ENCODE measurements at places on chromosomes 6 and 20.

- DNase-seq = no peak
Observed at GRCh38 chr20:32792316-32792715, 27.4 kb upstream of the MAPRE1 start.

DNA sequence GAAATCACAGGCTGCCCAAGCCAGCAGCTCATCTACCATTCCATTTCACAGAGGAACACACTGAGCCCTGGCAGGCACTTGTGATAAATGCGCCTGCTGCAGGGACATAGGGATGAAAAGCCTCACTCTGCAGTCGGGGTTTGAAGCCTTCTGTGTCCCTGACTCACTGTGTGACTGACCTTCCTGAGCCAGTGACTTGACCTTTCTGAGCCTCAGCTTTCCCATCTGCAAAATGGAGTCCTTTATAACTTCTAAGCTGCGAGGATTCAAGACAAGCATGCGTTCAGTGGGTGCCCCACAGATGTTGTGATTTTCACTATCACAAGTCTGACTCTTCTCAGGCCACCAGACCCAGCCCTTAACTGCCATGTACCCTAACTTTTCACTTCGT, 5.5 kb downstream of the TGM2 start:
- no peak for DNase-seq

DNA sequence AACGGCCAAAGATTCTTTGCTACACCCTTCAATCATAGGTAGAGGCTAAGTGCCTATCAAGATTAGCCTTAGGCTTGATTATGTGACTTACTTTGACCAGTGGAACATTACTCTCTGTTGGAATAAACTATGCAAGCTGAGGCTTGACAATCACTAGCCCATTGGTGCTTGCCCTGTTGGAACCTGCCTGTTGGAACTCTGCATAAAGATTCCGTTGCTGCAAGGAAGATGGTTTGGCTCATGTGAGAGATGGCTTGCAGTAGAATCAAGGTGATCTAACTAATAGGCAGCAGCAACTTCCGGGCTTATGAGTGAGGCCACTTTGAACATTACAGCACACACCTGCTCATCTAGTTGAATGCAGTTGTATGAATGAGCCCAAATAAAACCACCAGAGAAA, 227.7 kb upstream of the TSHZ2 start:
- DNase-seq = no peak

- DNase-seq = no peak
Observed at GRCh38 chr6:14470671-14471070, 353.1 kb downstream of the CD83 start.

GRCh38 chr6:10429638-10430427, 15.0 kb upstream of the TFAP2A start:
- DNase-seq = no peak

- no peak for DNase-seq
Observed at GRCh38 chr6:63859528-63859927, 223.9 kb downstream of the PHF3 start.

GRCh38 chr6:24537771-24538385, 43.1 kb downstream of the ALDH5A1 start:
- DNase-seq = no peak

GRCh38 chr6:146909886-146910285, 294.3 kb upstream of the STXBP5 start:
- no peak for DNase-seq

GRCh38 chr20:35828434-35828833, 56.6 kb downstream of the PHF20 start:
- no peak for DNase-seq

- no peak for DNase-seq
Observed at GRCh38 chr20:45433316-45433715, 17.4 kb downstream of the PIGT start.

DNA sequence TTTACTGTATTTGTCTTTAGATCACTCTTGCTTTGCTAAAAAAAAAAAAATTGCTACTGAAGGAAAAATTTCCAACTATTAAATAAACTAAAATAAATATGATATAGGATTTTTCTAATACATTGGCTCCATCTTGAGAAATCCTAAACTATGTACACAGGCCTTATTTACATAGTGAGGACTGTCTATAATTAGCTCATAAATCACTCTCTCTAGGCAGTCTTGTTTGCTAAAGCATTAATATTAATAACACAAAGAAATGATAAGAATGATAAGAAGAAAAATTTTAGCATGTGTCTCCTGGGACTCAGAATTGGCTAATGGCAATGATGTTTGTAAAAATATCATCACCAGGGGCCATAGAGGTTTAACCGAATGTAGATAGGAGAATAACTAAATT, 13.3 kb upstream of the CRYBG1 start:
- DNase-seq = no peak

DNA sequence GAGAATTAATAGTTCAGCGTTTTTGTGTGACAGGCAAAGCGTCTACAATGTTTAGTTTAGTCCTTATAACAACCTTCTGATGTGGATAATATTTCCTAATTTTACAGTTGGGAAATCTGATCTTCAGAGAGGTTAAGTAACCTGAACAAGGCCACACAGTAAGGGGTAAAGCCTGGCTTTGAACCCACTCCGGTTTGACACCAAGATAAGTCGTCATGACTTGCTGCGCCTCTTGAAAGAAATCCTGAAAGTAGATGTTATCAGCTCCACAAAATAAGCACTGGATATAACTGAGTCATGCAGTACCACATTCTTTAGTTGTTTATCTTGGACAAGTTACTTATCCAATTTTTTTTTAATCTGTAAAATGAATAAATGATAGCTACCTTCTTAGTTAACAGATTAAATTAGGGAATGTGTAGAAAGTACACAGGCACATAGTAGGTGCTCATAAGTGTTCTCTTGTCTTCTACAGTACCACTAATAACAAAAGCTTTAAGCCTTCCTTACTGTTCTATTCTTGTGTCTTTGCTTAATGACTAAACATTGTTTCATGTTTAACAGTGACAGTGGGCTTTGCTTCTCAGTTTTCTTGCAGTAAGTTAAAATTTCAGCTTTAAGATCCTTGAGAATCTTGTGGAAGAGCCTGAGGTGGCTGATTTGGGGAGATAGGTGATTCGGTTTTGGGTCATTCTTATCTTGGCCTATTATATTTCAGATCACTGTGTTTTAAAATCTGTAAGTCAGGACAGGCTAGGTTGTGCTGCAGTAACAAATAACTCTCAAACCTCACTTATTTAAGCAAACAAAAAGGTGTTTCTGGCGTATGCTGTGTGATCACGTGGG, 2.1 kb downstream of the HIVEP1 start:
- DNase-seq = no peak

GRCh38 chr6:13924146-13924948, 405 bp upstream of the RNF182 start:
- no peak for DNase-seq

GRCh38 chr6:100467129-100468015, 2.7 kb upstream of the SIM1 start:
- DNase-seq = no peak

GRCh38 chr6:99282479-99283062, 66.9 kb downstream of the FAXC start:
- no peak for DNase-seq

DNA sequence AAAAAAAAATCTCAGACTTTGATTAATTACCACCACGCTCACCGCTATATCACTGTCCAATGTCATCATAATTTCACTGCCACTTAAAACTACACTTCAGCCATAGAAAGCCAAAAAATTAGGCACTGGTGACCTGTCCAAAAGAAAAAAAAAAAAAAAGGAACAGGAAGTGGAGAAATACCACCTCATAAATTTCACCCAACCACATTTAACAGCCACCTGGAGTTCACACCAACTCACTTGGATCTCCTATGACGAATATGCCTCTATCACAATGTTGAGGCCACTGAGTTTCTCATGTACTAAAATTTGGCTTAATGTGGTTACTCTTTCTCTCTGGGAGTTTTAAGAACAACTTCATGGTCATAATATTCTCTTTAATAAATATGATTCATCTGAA, 237.5 kb upstream of the RSPO3 start:
- no peak for DNase-seq

GRCh38 chr6:88708197-88708744, 255.1 kb downstream of the RNGTT start:
- no peak for DNase-seq

- DNase-seq = no peak
Observed at GRCh38 chr6:155448668-155449449, 6.8 kb downstream of the NOX3 start.

DNA sequence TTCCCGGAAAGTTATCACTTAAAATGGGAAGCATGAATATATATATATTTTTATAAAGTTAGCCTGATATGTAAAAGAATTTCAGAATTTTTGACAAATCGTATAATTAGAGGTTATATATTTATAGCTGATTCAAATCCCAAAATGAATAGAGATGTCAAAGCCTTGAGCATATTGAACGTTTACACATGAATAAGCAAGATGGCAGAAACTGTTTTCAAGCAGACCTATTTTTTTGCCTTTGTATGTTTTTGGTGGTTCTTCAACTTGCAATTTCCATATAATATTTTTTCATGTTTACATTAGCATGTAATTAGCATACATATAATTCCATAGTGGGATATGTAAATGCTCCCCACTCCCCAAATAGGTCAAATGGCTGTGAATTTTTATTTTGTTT, 189.9 kb downstream of the PRL start:
- no peak for DNase-seq

- no peak for DNase-seq
Observed at GRCh38 chr6:155444120-155444917, 11.3 kb downstream of the NOX3 start.

- no peak for DNase-seq
Observed at GRCh38 chr6:797479-798077, 104.6 kb upstream of the EXOC2 start.

DNA sequence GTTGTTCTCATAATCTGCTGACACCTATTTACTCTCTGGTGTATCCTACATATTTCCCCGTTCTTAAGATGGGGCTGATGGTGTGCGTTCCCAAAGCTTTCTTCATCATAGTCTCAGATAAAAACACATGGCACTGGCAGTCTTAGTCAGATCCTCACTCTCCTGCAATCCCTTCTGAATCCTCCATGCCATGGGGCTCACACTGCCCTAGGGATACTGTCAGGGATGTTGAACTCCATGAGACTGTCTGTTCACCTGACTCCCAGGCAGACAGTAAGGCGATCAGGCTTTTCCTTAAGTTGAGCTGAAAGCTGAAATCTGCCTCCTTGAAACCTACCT, 76.0 kb downstream of the SLX4IP start:
- DNase-seq = no peak

GRCh38 chr6:37137201-37138090, 32.5 kb upstream of the PIM1 start:
- DNase-seq = no peak

DNA sequence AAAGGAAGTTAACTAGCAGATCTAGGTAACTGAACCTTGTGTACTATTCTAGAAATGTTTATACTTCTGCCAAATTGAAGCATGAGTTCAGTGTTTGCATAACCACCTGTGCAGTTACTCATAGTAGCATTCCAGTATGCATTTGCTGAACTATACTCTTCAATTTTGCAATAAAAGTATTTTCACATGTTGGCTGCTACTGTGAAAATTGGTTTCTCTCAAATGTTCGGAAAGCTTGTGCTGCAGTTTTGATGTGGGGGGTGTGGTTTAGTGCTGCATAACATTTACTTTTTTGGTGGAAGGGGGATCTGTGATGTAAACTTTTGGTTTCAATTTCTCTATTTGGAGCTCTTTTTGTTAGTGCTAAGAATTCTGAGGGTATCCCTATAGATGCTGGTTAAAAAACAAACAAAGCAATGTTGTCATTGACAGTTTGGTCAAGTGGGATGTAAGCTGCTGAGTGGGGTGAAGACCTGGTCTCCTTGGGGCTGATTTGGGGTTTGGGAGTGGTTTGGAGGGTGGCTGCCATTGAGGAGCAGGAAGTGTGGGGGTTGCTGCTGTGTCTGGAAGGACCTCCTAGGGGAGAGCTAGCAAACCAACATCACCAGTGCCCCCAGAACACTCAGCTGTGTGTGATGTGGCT, 87.8 kb downstream of the CARMIL1 start:
- no peak for DNase-seq

DNA sequence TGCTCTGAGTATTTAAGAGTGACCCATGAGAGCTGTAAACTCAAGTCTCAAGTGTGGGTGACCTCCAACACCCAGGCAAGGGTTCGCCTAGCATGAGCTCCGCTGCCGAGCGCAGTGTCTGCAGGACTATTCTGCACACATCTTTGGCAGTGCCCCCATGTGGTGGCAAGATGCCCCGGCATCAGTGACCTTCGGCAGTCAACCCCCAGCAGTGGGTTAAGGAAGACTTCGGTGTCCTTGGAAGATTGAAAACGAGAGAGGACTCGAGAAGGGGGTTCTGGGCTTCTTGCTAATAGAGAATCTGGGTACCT, 43.1 kb downstream of the RBM38 start:
- no peak for DNase-seq

DNA sequence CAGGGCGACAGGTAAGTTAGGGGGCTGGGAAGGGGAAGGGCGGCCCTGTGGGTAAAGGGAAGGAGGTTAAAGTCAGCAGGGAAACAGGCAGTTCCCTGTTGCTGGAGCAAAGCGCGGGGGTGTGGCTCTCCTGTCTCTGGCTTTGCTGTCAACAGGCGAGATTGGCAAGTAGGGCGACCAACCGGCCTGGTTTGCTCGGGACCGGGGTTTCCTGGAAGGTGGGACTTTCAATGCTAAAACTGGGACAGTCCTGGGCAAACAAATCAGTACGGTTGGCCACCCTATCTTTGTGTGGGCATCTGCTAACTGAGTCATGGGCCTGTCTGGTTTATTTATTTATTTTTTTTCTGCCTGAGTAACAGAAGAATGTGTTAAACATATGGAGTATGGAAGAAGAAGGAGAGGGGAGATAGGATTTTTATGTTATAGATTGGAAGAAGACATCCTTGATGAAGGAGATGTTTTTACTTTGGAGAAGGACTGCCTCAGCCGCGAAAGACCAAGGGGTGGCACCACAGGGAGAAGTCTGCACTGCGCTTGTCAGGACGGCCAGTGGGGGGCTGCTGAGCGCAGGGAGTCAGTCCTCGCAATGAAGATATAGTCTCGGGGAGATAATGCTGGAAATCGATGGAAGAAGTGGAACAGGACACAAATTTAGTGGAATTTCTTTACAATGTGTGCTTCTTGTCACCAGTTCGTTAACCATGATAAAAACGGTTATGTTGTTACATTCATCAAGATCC, 43.4 kb upstream of the ESR1 start:
- peak; percentile 6 for DNase-seq

DNA sequence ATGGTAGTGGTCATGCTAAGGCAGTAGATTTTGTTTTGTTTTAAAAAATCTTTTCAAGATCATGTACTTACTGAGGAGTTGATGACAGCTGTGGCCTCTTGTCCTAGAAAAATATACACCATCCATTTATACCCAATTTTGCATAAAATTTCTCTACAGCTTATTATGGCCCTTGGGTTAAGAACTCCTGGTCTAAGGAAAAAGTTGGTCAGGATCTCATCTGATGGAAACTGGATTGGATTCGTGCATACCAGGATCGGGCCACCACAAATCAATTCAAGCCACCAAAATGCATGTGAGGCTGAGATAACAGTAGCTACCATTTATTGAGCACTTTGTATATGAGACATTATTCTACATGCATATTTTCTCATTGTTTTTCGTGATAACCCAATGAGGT, 244.4 kb downstream of the ZFAND3 start:
- no peak for DNase-seq

- DNase-seq = no peak
Observed at GRCh38 chr6:47371139-47371869, 61.6 kb upstream of the TNFRSF21 start.

GRCh38 chr20:39326050-39326449, 363.9 kb downstream of the DHX35 start:
- DNase-seq = no peak

- DNase-seq = no peak
Observed at GRCh38 chr6:161389756-161390155, 115.9 kb upstream of the AGPAT4 start.

All from stimulated activated CD8-positive, alpha-beta memory T cell treated with anti-CD3 and anti-CD28 coated beads, Interleukin-2, amount 100 ng/mL, for 1 hour (primary cell).